ENCODE measurements at places on chromosomes 4 and X.

DNA sequence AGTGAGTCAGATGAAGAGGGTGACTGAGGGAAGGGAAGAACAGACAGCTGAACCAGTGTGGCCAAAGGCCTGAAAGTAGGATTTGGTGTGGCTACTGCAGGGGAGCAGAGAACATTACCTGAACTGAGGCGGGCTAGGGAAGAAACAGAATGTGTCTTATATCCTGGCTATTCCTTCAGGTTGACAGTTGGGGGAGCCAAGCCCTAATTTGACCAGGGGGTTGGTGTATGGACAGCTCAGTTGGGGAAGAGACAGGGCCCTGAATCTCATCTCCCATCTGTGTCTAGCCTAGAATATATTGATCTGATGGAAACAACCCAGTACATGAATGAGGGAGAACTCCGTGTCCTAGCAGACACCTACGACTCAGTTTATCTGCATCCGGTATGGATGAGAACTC lies 4.2 kb downstream of the HDAC6 start:
- no peak for DNase-seq

DNA sequence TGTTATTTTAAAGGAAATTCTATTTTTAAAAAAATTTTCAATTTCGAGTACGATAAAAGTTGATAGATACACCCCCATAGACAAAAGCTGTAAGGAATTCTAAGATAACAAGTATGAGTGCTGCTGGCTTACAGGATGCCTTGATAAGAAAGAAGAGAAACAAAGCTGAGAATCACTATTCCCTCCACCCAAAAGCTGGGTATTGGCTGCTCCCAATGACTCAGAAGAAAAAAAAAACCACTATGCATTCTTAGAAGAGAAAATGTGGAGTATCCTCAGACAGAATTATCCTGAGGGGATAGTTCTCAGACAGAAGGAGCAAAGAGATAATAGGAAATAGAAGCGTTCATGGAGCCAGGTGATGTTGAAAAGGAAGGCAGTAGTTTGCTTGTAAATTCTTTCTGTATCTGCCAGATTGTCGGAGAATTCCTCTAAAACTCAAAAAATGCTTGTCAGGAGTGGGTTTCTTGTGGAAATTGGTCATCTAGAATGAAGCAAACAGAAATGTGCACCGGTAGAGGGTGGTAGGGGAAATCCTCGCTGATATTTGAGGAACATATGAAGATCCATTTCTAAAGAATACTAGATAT lies 217.5 kb upstream of the ADAMTS3 start:
- DNase-seq, result no peak

DNA sequence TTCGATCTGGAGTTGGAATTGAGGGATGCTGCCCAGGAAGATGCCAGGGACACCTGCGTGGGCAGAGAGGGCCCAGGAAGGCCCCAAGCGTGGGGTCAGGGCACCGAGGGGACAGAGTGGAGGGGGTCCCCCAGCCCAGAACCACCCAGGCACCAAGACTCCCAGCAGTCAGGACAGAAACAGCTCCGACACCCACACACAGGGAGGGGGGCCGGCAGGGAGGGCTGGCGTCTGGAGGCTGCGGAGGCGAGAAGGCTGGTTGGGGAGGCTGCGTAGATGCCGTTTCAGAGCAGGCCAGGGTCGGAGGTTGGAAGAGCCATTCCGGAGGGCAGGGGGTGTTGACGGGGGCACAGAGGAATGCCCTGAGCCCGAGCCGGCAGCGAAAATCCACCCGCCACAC lies 23.6 kb downstream of the ATP5ME start:
- DNase-seq, result no peak

- no peak for DNase-seq
Measured at GRCh38 chr4:75087865-75088264, 154.9 kb downstream of the PARM1 start.

DNA sequence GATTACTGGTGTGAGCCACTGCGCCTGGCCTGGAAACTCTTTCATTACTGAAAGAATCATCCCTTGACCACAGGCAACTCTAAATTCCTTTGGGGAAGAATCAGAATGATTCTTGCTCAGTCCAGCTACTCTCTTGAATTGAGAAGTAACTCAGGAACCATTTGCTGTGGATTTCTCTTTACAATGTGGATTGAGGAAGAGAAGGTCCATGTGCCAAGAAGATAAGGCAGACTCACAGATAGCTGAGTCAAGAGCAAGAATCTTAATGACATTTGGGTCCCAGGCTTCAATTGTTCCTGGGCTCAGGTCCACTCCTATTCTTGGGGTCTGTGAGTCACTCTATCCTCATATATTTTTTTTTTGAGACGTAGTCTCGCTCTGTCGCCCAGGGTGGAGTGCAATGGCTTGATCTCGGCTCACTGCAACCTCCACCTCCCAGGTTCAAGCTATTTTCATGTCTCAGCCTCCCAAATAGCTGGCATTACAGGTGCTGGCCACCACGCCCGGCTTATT lies 6.2 kb upstream of the MGARP start:
- DNase-seq, result no peak

GRCh38 chrX:40912166-40912565 lies 173.1 kb upstream of the USP9X start:
- DNase-seq, result peak; percentile 18

GRCh38 chr4:53355930-53356521 lies 9.8 kb downstream of the SCFD2 start:
- DNase-seq, result no peak

DNA sequence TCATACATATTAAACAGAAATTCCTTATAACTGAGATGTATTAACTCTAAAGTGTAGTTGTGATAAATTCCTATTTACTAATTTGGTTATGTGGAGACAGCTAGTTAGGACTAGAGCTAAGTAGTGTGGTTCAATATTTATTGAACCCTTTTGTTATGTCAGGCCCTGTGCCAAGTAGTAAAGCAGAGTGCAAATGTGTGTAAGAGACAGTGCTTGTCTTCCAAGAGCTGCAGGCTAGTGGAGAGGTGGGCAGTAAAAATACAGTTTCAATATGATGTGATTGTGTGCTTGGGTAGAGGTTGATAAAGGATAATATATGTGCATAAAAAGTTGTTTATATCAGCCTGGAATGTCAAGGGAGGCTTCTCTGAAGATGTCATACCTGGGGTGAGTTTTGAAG lies 80.0 kb downstream of the TBC1D19 start:
- DNase-seq, result no peak

GRCh38 chrX:153153516-153153915 lies 25.6 kb upstream of the MAGEA1 start:
- DNase-seq, result no peak

DNA sequence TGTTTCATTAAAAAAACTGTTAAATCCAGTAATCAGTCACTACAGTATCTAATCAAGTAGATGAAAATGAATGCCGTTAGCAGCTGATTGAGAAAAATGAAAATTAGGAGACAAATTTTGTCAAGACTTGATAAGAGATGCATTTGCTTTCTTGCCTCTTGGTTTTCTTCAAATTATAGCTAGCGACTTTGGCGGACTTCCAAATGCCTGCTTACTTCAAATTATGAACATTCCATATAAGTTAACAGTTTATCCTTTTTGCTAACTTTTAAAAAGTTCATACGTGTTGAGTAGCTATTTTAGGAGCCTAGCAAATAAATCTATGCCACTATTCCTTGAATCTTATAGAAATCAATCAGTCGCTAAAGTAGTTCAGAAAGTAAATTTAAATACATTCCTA lies 58.8 kb downstream of the PPP4R3C start:
- no peak for DNase-seq

GRCh38 chrX:150146271-150146896 lies 208.1 kb upstream of the EOLA2 start:
- peak; percentile 33 for DNase-seq

- DNase-seq, result no peak
Measured at GRCh38 chr4:55539658-55540057, 7.1 kb downstream of the CLOCK start.

DNA sequence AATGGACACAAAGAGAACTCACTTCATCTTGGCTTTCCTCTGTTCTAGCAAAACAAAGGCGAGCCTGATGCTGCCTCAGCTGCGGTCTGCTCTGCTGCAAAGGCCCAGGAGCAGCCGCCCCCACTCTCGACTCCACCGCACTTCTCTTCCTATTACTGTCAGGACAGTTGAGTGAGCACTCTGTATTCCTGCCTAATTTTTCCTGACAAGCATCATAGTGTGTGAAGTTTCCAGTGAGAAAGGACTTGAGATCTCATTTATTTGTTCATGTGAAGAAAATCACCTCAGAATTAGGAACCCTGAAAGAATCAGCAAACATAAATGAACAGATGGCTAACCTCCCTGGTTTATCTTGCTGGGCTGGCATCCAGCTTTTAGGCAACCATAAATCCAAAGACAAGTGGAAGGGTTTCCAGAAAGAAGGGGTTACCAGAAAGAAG lies 15.6 kb downstream of the SCARB2 start:
- DNase-seq, result peak; percentile 96

- DNase-seq, result no peak
Measured at GRCh38 chr4:147586637-147587036, 30.6 kb upstream of the TMEM184C start.

- no peak for DNase-seq
Measured at GRCh38 chr4:47270201-47270888, 193.2 kb downstream of the COMMD8 start.
